Parietal lobe (tissue), 2 donors: ENCODE measurements at places on chromosomes 7 and 10. TPM values are rescaled to one million over a fixed set of nuclear protein-coding genes. Genes with fewer than 3 reads are reported as not detected.

Gene ADRB1
- 2.5 TPM for total RNA-seq

Gene POLR2J
- 14.1 TPM for total RNA-seq

Gene OR2A42
- under 0.01 TPM for total RNA-seq

Gene CABCOCO1
- total RNA-seq, result 1.6 TPM

Gene RASSF4
- total RNA-seq, result 13.1 TPM

Gene SCART1
- total RNA-seq, result 2.8 TPM

Gene SEMA4G
- total RNA-seq, result 15.0 TPM

Gene CNTNAP2
- total RNA-seq, result 73.9 TPM
